ENCODE measurements at places on chromosomes 2 and 18. TPM values are rescaled to one million over a fixed set of nuclear protein-coding genes. Genes with fewer than 3 reads are reported as not detected.
A peak's percentile ranks its signal among the peaks of the same experiment; 100 is the strongest.

DNA sequence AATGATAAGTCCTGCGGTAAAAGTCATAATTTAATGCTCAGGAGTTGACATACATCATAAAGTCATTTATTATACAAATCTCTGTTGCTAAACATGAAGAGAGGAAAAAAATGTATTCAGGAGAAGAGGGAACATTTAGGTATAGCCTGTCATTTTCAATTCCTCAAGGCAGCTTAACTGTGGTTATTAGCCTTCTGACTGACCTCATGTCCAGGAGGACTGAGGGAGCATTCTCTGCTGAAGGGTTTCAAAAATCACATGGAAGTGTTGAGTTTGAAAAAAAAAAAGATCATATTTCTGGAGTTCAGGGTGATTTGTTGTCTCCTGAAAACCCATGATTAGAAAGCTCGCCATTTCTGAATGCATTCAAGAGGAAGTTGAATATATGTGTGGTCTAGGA is 1371.1 kb upstream of the LRRTM1 start:
- no peak for DNase-seq

DNA sequence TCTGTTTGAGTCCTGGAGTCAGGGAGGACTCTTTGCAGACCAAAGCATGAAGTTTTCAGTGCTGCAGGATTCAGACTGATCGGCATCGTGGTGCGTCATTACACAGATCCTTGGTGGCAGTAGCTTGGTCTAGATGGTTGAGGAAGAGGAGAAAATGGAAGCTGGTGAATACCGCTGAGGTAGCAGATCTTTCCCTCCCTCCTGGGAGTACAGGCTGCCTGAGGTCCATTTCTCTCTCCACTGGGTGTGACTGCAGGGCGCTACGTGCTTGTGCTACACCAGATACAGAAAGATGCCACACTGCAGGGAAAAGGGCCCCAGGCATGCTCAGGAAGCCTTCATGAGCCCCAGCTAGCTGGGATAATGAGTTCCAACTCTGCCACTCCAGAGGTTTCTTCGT is 3.3 kb upstream of the CNDP1 start:
- DNase-seq, result no peak

GRCh38 chr2:143219266-143219665 is 90.0 kb downstream of the ARHGAP15 start:
- no peak for DNase-seq

GRCh38 chr2:72612614-72613160 is 213.1 kb downstream of the EXOC6B start:
- no peak for DNase-seq

- DNase-seq, result no peak
These were observed 344.2 kb downstream of the ERBB4 start for GRCh38 chr2:212194396-212194795.

CNTNAP5 gene
- polyA plus RNA-seq, result 16.7 TPM

GRCh38 chr18:24322584-24323136 is 75.0 kb downstream of the OSBPL1A start:
- DNase-seq, result no peak

TEKT4 gene
- polyA plus RNA-seq, result 3.8 TPM

- DNase-seq, result no peak
These were observed 27.3 kb upstream of the METAP1D start for GRCh38 chr2:171972329-171972982.

RGPD3 gene
- 0.35 TPM for polyA plus RNA-seq

GRCh38 chr18:8288472-8289195 is 320.6 kb upstream of the RAB12 start:
- no peak for DNase-seq

DNA sequence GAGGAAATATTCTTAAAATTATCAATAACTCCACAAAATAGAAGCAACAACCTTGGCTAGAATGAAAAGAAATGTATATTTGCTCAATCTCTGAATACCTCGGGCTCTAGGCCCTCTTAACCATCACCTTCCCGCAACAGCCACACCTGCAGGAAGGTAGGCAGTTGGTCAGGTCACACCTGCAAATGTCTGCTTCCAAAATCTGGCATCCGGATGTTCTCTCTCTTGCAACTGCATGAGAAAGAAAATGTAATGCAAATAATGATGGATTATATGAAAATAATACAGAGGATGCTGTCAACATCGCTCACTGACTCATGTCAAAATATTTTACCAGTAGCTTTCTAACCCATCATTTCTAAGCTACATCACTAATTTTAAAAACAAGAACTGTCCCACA is 148.3 kb downstream of the SATB2 start:
- no peak for DNase-seq

DNA sequence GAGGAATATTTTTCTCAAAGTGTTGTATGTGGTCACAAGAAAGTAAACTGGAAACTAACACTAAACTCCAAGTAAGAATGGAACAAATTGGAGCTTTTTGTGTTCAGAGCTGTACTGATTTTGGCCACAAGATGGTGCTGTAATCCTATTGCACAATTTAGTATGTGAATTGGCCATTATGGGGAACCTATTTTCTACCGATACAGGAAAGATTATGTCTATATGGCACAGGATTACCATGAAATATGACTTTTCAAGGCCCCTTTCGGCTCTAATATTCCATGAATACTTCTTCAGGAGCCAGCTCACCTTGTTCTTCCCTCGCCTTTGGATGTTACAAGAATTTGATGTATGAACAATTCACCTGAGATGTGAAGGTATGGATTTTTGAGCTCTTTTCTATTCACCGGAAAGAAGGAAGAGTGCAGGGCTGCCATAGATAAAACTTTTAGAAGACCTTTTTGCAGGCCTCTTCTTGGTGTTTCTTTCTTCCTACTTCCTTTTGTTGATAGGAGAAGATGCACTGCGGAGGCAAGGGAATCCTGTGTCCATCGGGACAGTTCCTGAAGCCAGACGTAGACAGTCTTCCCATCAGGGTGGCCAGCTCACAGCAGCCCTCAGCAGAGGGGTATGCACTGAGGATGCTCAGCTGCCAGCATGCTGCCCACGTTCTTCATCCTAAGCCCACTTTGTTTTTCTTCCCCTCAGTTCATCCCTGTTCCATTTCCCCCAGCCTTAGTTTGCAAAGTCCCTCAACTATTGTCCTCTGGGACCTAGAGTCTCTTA is 13.3 kb downstream of the MRPL44 start:
- peak; percentile 74 for DNase-seq

AQP12A gene
- polyA plus RNA-seq, result not detected

GRCh38 chr2:216871333-216871934 is 11.6 kb upstream of the TNP1 start:
- DNase-seq, result no peak

TUBA3D gene
- 0.76 TPM for polyA plus RNA-seq

DNA sequence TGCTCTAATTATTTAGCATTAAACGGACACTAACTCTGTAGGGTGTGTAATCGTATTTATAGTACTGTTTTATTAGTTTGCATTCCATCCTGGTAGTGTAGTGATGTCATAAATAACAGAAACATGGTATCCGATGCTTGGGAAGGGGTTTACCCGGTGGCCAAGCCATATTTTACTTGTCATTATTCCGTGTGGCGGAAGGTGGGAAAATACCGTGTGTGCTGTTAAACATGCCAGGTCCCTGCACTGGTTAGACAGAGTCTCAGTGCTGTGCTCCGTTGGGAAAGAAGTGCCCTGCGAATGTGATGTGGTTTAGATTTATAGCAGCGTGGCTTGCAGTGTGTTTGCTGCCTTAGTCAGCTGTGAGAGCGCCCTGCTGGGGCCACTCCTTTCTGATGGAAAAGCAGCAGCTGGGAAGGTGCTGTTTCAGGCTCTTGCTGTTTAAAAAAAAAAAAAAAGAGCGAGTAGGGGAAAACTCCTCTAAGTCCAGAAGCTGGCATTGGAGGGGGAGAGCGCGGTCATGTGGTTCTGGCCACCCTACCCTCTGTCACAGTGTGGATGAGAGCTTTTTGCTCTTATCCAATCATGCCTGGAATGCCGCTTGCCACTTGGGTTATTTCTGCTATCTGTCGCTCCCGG is 211.0 kb downstream of the NEDD4L start:
- no peak for DNase-seq

DNA sequence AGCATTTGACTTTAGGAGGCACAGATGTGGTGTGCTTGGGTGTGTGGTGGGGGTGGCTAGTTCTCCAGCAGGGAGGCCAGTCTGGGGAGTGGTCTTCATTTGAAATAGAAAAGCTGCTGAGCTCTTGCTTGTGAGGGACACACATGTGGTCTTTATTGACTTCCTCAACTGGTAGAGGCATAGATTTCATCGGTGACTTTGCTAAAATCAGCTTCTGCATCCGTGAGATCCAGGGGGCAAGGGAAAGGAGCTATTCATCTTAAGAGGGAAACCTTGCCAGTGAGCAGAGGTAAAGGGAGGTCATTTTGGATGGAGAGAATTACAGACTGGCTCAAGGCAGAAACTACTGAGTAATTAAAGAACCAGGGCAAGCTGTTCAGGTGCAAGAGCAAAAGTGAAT is 4.7 kb downstream of the MAPRE3 start:
- no peak for DNase-seq

C2orf78 gene
- not detected for polyA plus RNA-seq

SERPINB8 gene
- 6.6 TPM for polyA plus RNA-seq

TRIM54 gene
- polyA plus RNA-seq, result 1.3 TPM

- no peak for DNase-seq
These were observed 35.7 kb downstream of the KANSL3 start for GRCh38 chr2:96602330-96602823.

IL36A gene
- polyA plus RNA-seq, result not detected

- DNase-seq, result peak; percentile 22
These were observed 60.9 kb upstream of the SLC14A2 start for GRCh38 chr18:45554389-45554737.

DNA sequence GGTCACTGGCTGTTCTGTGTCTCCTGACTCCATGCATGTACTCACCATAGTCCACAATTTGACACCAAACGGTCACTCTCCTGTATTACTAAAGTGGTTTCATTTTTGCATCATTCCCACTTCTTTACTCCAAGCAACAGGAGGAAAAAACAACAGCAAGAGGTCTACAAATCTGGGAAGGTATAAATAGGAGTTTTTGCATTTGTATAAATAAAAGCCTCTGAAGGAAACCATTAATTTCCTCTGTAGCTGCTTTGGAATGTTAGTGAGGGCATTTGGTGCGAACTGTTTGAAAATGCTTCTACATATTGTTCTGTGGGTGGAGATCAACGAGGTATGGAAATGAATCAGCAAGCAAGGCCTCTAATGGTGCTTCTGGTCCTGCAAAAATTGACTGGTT is 148.5 kb upstream of the DLX2 start:
- no peak for DNase-seq

GRCh38 chr2:175282300-175282699 is 100.8 kb upstream of the ATP5MC3 start:
- no peak for DNase-seq

DNA sequence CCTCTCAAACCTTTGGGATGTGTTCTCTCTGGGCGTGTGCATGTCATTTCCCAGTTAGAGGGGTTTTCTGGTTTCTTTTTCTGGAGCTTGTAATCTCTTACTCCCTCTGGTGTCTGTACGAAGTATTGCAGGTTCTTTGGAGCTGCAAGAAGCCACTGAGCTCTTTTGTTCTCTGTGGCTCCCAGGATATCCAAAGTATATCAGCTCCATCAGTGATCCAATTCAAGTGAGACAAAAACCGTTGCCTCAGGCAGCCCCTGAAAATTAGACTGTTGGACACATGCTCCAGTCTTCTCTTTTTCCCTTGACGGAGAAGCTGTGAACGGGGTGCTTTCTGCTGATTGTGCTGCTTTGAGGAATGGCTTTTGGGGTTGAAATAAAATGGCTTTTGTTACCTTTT is 59.0 kb upstream of the LDLRAD4 start:
- DNase-seq, result no peak

DNA sequence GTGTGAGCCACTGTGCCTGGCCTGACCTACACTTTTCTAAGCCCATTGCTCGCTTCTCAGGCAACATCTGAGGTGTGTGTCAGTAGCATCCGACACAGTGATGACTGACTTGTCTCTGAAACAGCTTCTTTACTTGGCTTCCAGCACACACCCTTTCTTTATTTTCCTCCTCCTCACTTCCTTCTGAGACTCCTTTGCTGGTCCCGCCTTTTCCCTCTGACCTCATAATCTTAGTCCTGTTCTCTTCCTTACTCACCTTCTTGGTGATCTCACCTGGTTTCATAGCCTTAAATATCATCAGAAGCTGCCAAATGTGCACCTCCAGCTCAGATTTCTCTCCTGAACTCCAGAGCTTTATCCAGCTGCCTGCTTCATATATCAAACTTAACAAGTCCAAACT is 66.6 kb upstream of the PELI1 start:
- DNase-seq, result no peak

DNA sequence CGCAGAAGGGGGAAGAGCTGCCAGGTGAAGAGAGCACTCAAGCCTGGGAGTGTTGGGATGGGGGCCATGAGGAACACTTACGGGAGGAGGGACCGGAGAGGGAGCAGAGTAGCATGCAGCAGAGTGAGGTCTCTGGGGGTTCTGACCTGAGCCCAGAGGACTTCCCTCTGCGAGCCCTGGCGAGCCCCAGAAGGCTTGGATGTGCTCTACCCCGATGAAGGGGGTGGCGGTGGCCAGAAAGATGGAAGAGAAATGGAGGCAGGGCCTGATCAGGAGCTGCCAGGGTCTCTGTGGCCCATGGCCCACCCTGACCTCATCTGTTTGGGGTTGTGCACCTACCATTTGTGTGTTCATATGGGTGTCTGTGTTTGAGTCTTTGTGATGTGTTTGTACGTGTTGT is 42.0 kb downstream of the CROCC2 start:
- no peak for DNase-seq

DNA sequence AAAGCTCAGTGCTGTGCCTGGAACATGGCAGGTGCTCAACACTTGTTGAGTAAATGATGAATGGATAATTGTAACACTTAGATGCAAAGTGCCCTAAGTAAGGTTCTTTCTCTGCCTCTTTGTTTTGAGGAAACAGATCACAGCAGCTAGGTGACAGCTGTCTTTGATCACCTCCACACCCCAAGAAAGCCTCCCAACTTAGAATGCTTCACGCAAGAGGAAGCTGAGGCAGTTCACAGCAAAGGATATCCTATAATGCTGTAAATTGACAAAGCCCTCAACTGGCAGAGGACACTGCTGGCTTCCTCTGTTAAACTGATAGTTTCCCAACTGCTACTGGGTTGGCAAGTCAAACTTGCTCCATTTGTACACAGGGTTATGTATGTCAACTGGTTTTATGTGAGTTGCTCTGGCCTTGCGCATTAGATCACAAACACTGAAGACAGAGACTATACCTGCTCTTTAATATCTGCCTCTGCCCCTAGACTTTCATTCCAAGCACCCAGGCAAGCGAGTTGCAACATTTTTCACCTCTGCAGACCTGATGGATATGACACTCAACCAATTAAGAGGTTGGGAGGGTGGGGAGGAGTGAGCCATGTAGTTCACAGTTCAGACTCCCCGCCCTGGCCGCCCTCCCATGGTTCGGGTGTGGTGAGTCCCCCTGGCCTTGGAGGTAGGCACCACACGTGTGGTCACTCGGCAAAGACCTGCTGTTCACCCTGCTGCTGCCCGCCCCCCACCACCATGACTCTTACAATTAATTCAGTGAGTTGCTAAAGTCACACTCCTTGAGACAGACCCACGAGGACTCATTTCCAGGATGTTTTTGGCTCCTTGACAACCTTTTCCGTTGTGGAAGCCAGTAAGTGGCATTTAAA is 4.8 kb upstream of the MALL start:
- DNase-seq, result no peak

ANKRD30BL gene
- 5.0 TPM for polyA plus RNA-seq

GRCh38 chr2:204681412-204681811 is 136.1 kb downstream of the PARD3B start:
- no peak for DNase-seq

GRCh38 chr2:29014811-29015421 is 33.8 kb downstream of the TOGARAM2 start:
- DNase-seq, result no peak

CTAGE1 gene
- not detected for polyA plus RNA-seq

- peak; percentile 32 for DNase-seq
These were observed 620 bp upstream of the SLC9A2 start for GRCh38 chr2:102618452-102619413.

PLGLB2 gene
- 3.7 TPM for polyA plus RNA-seq

- DNase-seq, result no peak
These were observed 129.4 kb upstream of the NCK2 start for GRCh38 chr2:105615305-105615704.
